ENCODE measurements at places on chromosomes 3 and 15.
A peak's percentile ranks its signal among the peaks of the same experiment; 100 is the strongest.

GRCh38 chr15:78850352-78850751 is 22.3 kb upstream of the MORF4L1 start:
- DNase-seq = no peak

- peak; percentile 42 for DNase-seq
Measured at GRCh38 chr3:122794779-122795673, at the start of gene SLC49A4. Gene SLC49A4 (plus strand): TSS chr3:122795069. CDS start chr3:122795193, 124 bp downstream.

DNA sequence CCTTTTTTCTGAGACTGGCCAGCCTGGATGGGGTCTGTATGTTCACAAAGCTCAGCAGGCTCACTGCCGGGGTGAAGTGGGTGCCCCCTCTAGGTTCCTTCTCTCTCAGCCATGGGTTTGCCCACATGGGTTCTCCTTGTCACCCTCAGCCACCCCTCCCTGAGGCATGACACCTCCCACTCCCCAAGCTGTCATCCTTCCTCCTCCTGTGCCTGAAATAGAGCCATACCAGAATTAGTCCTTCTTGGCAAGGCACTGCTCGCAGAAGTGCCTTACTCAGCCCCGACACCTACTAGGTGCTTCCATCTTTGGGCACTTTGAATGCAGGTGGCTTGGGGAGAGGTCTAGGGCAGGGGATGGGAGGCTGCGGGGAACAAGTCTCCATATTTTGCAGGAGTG is 62.9 kb upstream of the SEC13 start:
- no peak for DNase-seq

- DNase-seq = no peak
Measured at GRCh38 chr15:91342097-91342496, 242.0 kb downstream of the SV2B start.
